Heart right ventricle (tissue), 16 donors: ENCODE measurements at places on chromosomes 2 and 18. TPM values are rescaled to one million over a fixed set of nuclear protein-coding genes. Genes with fewer than 3 reads are reported as not detected.
A peak's percentile ranks its signal among the peaks of the same experiment; 100 is the strongest.

DNA sequence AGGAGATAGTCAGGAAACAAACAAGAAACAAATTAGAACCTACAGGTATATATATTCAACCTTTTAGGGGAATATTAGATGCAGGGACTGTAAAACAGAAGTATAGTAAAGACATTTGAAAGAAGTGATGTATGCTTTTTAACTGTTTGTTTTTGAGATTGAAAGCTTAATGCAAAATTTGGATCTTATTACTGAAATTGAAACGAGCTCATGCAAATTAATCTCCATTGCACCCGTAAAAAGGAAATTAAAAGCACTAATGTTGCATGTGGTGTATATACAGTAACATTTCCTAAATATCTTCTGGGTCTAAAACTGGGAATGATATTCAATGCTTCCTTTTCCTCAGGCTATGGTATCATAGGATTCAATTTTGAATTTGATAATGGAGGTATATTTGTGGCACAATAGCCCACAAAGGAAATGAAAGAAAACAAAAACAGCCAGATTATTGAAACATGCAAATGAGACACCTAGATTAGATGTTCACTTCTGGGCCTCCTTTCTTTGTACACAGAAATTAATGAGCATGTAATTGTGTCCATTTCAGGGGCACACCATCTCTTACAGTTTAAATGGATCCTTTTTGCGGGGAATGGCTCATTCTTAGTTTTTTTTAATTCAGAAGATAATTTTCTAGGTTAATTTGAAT is 1.6 kb upstream of the ELOA2 start:
- H3K4me3 ChIP-seq: no peak overlapping the region
- H3K27me3 ChIP-seq: no peaks in the 10 kb centered on the region
- H3K4me1 ChIP-seq: no peaks in the 10 kb centered on the region
- H3K36me3 ChIP-seq: no peaks in the 10 kb centered on the region
- no peak for DNase-seq
- no peak overlapping the region for H3K27ac ChIP-seq

Gene GALNT13
- total RNA-seq: 0.05 TPM

DNA sequence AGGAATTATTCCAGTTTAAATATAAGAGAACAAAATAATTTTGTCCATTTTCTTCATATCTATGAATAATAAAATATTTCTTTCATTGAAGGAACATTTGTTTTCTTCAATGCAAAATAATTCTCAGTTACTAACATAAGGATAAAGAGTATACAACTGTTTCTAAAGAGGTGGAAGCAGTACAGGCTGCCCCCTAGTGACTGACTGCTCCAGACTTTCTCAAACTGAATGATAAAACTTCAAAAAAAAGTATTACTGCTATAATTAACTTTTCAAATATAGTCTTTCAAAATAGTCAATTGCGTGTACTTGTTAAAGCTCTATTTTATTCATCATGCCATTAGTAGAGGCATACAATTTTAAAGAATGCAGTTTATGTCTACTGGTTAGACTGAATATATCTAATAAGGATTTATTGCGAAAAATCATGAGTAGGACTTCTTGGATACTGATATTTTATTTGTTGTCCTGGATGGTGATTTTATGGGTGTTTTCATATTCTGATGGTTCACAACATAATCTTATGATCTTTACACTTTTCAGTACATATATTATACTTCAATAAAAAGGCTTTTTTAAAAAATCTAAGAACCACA is 100.1 kb downstream of the WDPCP start:
- H3K27ac ChIP-seq: no peak overlapping the region
- DNase-seq: no peak
- no peaks in the 10 kb centered on the region for H3K36me3 ChIP-seq
- no peak overlapping the region for H3K4me3 ChIP-seq
- no peaks in the 10 kb centered on the region for H3K27me3 ChIP-seq
- no peaks in the 10 kb centered on the region for H3K4me1 ChIP-seq

DNA sequence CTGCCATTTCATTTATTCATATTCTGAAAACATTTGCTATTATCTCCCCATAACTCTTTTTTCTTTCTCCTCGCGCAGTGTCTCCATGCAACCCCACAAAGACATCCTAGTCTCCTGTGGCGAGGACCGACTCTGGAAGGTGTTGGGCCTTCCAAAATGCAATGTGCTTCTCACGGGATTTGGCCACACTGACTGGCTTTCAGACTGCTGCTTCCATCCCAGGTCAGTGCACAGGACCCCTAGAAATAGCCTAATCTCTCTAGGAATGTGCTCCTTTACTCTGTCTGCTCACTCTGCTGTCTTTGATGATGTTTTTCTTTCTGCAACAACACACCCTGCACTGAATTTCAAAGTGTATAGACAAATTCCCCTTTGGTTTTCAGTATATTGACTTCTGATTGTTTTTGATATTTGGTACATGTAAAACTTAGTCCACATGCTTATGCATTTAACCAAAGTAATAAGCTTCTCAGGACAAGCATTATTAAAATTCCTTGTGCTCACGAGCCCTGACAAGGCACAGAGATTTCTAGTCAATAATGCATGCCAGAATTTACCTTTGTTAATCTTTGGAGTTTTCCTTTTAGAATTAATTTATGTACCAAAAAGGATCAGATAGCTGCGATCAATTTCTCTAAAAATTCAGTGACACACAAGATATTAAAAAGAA is 548.3 kb upstream of the VWC2L start:
- H3K4me3 ChIP-seq: no peak overlapping the region
- H3K36me3 ChIP-seq: no peaks in the 10 kb centered on the region
- no peak for DNase-seq
- H3K27ac ChIP-seq: no peak overlapping the region
- H3K27me3 ChIP-seq: no peaks in the 10 kb centered on the region

DNA sequence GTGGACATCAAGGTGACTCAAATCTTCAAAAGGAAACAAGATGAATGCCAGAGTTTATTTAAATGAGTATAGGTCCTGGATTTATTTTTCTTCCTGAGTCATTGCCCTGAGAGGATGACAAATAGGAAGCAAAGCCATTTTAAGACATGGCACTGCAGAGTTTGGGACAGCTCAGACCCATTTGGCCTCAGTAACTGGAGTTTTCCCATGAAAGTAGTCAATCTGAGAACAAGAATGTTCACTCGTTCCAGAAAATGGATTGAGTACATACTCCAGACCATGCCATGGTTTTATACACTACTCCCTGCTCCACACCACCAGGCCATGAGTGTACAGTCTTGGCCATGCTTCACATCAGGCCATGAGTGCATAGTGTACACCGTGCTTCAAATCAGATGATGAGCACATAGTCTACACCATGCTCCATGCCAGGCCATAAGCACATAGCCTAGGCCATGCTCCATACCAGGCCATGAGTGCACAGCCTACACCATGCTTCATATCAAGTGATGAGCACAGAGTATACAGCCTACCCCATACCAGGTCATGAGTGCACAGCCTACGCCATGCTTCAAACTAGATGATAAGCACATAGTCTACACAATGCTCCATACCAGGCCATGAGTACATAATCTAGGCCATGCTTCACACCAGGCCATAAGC is 202.4 kb downstream of the FBXO15 start:
- H3K4me3 ChIP-seq: no peak overlapping the region
- no peak overlapping the region for H3K27ac ChIP-seq
- H3K36me3 ChIP-seq: no peaks in the 10 kb centered on the region
- H3K27me3 ChIP-seq: no peaks in the 10 kb centered on the region
- DNase-seq: no peak

DNA sequence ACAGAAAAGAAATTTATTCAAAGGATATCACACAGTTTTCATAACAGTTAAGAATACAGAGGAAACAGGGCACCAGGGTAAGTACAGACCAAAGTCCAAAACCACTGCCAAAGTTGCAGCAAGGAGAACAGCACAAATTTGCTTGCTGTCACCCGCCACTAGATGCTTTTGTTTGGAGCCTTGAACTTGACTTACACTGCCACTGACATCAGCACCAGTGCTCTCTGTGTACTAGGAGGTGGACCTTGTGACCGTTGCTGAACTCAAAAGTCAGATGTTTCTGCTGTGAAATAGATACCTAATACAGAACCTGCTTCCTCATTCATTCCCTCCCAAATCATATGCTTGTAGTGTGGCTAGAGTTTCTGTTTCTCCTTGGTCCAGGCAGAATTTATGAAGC is 578.3 kb upstream of the TMEFF2 start:
- no peaks in the 10 kb centered on the region for H3K27me3 ChIP-seq
- no peaks in the 10 kb centered on the region for H3K36me3 ChIP-seq
- no peak for DNase-seq
- H3K4me3 ChIP-seq: no peak overlapping the region
- no peaks in the 10 kb centered on the region for H3K4me1 ChIP-seq

GRCh38 chr2:119429225-119429981 is 2.3 kb upstream of the TMEM37 start:
- DNase-seq: no peak
- H3K4me1 ChIP-seq: peaks cover 22% of the 10 kb centered on the region
- H3K4me3 ChIP-seq: no peak overlapping the region
- no peak overlapping the region for H3K27ac ChIP-seq

- H3K36me3 ChIP-seq: peaks cover 4% of the 10 kb centered on the region
- no peaks in the 10 kb centered on the region for H3K27me3 ChIP-seq
- H3K27ac ChIP-seq: peak overlapping the region; percentile 54
Measured at GRCh38 chr2:168139852-168140251, 107.5 kb downstream of the STK39 start.

DNA sequence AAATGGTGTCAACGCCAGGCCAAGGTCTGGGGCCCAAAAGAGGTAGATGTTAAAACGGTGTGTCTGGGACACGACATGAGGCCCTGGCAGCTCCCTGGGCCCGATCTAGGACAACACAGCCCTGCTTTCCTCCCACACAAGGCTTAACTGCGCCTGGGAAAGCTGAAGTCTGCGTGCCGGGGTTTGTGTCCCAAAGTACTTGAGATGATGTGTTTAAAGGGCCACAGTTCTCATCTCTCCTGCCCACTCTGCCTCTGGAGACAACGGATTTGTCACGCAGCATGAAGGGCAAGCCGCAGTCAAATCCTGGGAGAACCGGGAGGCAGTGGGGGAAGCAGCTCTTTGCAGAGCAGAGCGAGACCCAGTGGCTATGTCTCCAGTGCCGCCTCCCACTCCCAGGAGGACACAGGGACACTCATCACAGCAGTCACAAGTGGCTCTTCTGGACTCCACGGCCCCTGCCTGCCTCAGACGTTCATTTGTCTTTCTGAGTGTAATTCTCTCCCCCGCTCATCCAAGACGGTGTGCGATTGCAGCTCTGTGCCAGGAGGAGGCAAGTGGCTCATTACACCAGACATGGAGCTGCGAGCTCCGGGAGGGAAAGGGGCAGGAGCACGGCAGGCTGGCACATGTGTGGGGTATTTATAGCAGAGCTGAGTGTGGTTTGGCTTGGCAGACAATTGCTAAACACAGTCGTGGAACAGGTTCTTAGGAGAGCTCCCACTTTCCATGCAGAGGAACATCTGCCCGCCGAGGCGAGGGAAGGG is 57.7 kb upstream of the SEMA4C start:
- H3K4me1 ChIP-seq: peaks cover 22% of the 10 kb centered on the region
- H3K36me3 ChIP-seq: no peaks in the 10 kb centered on the region
- H3K27me3 ChIP-seq: no peaks in the 10 kb centered on the region
- H3K4me3 ChIP-seq: no peak overlapping the region

GRCh38 chr2:83633423-83633822 is 825.7 kb downstream of the SUCLG1 start:
- H3K4me1 ChIP-seq: no peaks in the 10 kb centered on the region
- H3K27ac ChIP-seq: no peak overlapping the region
- DNase-seq: no peak

Gene LAPTM4A
- total RNA-seq: 183 TPM

- H3K36me3 ChIP-seq: no peaks in the 10 kb centered on the region
- H3K4me3 ChIP-seq: no peak overlapping the region
- no peak overlapping the region for H3K27ac ChIP-seq
Measured at GRCh38 chr2:203122317-203122986, 107.8 kb downstream of the NBEAL1 start.

DNA sequence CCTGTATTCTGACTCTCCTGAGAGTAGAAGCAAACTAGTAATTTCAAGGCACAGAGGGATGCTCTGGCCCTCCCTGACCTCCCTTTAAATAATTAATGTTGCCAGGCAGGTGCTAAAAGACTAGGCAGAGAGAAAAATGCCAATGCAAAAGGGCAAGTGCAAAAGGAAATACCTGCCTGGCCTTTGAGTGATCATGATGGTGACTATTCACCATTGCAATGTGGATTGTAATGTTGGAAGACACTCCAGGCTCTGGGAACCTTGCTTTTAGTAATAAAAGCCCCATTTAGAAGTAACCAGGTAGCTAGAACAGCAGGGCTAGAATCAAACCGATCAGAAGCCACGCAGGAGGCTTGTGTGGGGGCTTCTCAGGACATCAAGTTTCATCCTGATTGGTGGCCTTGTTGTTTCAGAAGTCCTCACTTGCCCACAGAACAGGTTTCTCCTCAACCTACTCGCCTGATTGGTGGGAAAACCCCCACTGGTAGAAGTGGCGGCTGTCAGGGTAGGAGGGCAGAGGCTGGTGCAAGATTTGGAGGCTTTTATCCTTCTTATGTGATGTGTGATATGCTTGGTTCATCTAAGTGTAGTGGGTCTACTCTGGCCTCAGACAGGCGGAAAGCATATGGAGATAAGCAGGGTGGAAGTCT is 16.0 kb upstream of the CHRNA1 start:
- DNase-seq: no peak
- no peak overlapping the region for H3K27ac ChIP-seq
- H3K4me1 ChIP-seq: no peaks in the 10 kb centered on the region
- H3K36me3 ChIP-seq: no peaks in the 10 kb centered on the region
- H3K27me3 ChIP-seq: no peaks in the 10 kb centered on the region
- no peak overlapping the region for H3K4me3 ChIP-seq

DNA sequence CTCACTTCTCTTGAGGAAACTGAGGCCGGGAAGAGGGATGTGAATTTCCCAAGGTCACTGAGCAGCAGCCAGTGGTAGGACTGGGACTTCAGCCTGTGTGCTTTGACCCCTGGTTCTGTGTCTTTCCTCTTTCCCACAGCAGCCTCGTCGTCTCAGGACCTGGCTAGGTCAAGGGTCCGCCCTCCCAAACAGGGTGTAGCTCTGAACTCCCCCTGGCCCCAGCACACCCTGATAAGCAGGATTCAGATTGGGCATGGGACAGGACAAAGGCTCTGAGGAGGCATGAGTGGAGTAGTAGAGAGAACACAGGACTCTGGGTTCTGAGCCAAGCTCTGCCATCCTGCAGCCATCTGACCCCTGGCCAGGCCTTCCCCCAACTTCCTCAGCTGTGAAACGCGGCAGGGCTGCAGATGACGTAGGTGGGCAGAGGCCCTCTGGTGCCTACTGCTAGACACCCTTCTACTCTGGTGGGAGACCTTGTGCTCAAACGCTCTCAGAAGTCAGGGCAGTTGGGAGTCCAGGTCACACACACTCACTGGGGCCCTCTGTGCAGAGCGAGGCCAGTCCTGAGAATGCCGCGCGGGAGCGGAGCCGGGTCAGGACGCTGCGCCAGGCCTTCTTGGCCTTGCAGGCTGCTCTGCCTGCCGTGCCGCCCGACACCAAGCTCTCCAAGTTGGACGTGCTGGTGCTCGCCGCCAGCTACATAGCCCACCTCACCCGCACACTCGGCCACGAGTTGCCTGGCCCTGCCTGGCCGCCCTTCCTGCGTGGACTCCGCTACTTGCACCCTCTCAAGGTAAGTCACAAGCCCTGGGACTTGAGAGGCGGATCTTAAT is 984 bp downstream of the TCF23 start:
- DNase-seq: no peak
- no peaks in the 10 kb centered on the region for H3K36me3 ChIP-seq
- H3K4me3 ChIP-seq: no peak overlapping the region
- H3K4me1 ChIP-seq: no peaks in the 10 kb centered on the region

Gene UPP2
- total RNA-seq: not detected
